NCI-H82 (cell line): ENCODE measurements at places on chromosomes 13 and 19.

- DNase-seq = no peak
These were observed 833.9 kb downstream of the SLITRK1 start for GRCh38 chr13:83048419-83048818.

DNA sequence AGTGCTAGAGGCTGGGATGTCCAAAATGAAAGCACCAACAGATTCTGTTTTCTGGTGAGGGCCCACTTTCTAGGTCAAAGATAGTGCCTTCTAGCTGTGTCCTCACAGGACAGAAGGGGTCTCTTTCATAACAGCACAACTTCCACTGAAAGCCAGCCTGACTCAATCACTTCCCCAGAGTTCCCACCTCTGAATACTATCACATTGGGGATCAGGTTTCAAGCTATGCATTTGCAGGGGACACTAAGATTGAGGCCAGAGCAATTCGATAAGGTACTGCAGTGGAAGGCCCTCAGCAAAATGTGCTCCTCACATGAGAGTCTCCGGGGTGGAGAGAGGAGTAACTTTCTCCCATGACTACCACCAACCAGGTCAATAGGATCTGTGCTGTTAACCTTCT lies 1501.5 kb downstream of the EFNB2 start:
- no peak for DNase-seq

DNA sequence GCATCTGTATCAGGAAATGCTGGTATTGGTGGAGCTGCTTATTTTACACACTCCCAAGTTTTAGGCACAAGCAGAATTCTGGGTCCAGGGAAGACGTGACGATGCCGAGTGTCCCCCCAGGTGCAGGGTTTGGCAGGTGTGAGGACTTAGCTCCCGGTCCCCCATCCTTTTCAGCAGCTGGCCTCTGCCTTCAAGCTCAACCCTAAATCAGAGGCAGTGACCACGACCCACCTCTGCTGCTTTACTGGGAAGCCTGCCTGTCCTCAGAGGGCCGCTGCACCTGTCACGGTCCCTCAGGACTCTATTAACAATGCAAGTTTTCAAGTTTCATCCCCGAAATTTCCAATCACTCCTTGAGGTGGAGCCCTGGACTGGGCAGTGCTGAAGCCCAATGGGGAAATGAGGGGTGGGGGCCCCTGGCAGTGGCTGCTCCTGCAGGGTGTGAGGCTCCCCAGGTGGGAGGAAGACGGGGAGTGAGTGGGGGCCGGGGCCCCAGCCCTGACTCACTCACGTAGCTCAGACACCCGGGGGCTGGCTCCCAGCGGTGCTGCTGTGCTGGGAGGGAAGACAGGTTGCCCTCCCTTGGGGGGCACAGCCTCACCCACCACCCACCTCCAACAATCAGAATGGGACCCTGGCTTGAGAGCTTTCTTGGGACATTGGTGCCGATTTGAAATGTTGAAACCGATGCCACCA lies 92.6 kb upstream of the MCF2L start:
- DNase-seq = no peak

GRCh38 chr19:18326772-18327171 lies 3.9 kb upstream of the LSM4 start:
- no peak for DNase-seq

- DNase-seq = no peak
These were observed 328.2 kb downstream of the HS6ST3 start for GRCh38 chr13:96417939-96418685.

GRCh38 chr19:38514812-38515633 lies 81.5 kb downstream of the RYR1 start:
- peak; percentile 80 for DNase-seq

DNA sequence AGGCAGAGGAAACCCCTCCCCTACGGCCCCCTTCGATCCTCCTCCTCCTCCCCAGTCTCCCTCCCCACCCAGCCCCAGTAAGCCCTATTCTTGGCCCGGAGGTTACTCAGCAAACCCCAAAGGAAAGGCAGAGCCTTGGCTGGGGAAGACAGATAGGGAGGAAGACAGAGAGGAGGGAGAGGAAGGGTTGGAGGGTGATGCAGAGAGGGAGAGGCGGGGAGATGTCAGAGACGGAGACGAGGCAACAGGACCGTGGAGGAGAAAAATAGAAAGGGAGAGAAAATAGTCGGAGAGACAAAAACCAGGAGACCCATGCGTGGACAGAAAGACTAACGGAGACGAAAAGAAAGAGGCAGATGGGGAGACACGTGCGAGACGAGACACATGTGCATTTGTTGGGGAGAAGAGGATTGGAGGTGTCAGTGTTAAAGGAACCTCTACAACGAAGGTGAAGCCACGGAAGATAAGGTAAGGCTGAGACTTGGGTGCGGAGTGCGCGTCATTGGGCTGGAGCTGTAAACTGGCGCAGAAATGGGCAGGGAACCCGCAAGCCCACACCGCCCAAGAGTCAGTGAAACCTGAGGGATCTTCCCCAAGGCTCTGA lies 2.9 kb downstream of the TGFB1 start:
- peak; percentile 26 for DNase-seq

DNA sequence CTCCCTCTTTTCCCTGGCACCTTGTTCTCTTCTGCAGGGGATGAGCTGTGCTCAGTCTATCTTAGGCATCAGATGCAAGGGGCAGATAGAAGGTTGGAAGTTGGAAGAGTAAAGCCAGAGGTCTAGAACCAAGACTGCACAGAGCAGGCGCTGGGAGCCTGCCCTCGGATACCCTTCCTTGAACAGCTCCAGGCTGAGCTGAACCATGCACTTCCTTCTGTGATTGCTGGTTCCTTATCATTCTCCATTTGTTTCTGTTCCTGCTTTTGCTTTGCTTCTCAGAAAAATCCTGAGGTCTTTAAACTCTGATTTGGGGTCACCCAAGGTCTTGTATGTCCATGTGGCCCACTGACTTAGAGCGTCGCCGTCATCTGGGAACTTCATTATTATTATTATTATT lies 36.3 kb downstream of the ARHGEF18 start:
- no peak for DNase-seq

DNA sequence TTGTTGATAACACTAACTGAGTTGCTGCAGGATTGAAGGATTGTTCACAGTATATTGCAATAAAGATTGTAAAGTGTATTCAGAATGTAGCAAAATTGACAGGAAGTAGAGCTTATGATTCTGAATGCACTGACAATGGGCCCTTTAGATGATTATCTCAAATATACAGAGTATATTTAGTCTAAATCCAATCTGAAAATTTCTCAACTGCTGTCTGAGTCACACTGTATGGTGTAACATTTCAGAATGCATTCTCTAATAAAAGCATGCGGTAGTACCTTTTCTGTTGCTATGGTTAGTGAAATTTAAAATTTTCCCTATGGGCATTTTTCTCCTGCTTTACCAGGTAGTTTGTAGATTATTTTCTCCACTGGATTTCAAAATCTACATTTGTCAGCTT lies 365.2 kb downstream of the PCDH17 start:
- no peak for DNase-seq
